Lower leg skin (tissue), 4 donors: ENCODE measurements at places on chromosomes 2 and 18. TPM values are rescaled to one million over a fixed set of nuclear protein-coding genes. Genes with fewer than 3 reads are reported as not detected.

The ZAP70 gene
- total RNA-seq, result 1.1 TPM

The ZNF396 gene
- 2.1 TPM for total RNA-seq

The CEP68 gene
- 27.5 TPM for total RNA-seq

The COBLL1 gene
- 43.2 TPM for total RNA-seq

The ACVR1 gene
- total RNA-seq, result 22.7 TPM

The GALNT14 gene
- total RNA-seq, result 2.5 TPM

The CD226 gene
- 0.26 TPM for total RNA-seq

The GATA6 gene
- 5.0 TPM for total RNA-seq

The DIPK1C gene
- 4.9 TPM for total RNA-seq

The LYPD6B gene
- 74.5 TPM for total RNA-seq

The ESPNL gene
- total RNA-seq, result 0.29 TPM
